Activated naive CD4-positive, alpha-beta T cell treated with anti-CD3 and anti-CD28 coated beads, Interleukin-2, amount 10 ng/mL, durations not matched to agents 7 days and 5 days (primary cell): ENCODE measurements at places on chromosomes 4 and X.

DNA sequence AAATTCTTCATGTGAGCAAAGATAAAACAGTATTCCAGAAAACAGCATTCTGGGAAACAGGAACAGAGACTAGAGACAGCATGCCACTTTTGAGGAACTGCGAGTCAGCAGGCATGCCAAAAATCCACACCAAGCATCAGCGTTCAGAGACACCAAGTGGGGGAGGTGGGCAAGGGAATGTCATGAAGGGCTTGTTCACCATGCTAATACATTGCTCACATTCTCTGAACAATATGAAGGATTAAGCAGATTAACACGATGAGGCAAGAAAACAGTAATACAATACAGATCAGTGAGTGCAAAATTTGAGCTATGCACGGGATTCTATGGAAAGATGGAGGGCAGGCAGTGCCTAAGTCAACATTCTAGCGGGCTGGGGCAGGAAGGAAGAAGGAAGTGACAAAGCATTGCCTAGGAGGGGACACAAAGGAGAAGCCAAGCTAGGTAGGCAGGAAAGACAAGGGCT is 278.3 kb downstream of the FBXW7 start:
- DNase-seq = no peak

- no peak for DNase-seq
Measured at GRCh38 chrX:80285131-80285773, 135.0 kb upstream of the TENT5D start.

DNA sequence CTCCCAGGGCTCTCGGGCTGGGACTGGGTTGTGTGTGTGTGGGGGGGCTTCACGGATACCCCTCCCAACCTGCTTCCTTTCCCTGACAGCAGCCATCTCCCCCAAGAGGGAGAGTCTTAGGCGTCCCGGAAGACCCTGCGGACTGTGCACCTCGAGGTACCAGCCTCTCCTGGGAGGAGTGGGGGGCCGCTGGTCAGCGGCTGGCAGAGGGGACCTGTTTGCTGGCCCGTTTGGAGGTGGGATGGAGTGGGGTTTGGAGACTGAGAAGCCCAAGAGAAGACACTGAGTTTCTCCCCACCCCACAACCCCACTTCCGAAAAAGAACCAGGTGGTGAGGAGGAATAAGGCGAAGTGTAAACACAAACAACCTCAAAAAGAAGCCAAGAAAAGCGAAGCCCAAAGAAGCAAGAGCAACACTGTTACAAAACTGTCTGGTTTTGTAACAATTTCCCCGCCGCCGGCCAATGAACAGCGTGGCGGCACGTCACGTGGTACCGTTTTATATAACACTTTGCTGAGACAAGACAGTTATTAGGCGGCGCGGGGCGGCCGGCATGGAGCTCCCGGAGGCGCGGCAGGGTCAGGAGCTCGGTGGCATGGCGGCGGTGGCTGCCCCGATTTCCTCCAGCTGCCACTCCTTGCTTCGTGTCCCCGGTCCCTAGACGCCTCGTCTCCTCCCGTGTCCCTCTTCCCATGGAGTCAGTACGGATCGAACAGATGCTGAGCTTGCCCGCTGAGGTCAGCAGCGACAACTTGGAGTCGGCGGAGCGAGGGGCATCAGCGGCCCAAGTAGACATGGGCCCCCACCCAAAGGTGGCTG is at the start of gene LONRF3:
Gene LONRF3 (plus strand): TSS at position 531 of the 820 bp plus-strand sequence. CDS start 163 bp downstream, at position 694.
- peak; percentile 68 for DNase-seq

DNA sequence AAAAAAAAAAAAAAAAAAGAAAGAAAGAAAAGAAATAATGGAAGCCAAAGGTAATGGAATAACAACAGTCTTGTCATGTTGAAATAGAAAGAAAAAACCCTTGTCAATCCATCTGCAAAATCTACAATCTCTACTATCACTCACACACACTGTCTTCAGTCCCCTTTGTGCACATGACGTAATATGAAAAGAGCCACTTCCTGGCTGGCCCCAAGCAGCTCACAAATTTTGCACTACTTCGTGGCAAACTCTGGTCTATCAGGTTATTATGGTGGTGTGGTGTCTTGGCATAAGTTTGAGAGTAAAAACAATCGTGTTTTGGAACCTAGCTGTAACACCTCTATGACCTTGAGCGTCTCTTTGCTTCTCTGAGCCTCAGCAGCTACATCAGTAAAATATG is 8.3 kb upstream of the AFAP1 start:
- DNase-seq = no peak

- DNase-seq = no peak
Measured at GRCh38 chrX:71225009-71225408, 2.0 kb downstream of the GJB1 start.

GRCh38 chrX:9662148-9662547 is 103.5 kb downstream of the GPR143 start:
- no peak for DNase-seq

GRCh38 chrX:115367455-115367854 is 77.9 kb downstream of the LUZP4 start:
- DNase-seq = no peak

DNA sequence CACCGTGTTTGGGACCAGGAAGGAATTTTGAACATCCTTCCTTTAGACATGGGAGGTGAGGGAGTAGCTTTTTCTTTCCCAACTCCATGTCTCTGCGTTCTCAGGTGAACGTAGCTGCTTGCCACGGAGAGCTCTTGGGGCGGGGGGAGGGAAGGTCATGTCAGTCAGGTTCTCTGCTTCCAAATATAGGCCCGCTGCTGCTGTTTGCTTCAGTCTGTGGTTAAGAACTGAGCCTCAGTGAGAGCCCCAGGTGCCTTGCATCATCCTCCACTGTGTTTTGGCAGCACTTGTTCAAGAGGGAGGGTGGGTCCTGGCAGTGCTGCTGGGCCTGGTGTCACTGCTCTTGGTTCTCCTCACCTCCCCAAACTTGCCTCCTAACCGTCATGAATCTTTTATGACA is 46.5 kb downstream of the HADH start:
- peak; percentile 88 for DNase-seq
